Central memory CD8-positive, alpha-beta T cell (primary cell): ENCODE measurements at places on chromosomes 7 and 10.

DNA sequence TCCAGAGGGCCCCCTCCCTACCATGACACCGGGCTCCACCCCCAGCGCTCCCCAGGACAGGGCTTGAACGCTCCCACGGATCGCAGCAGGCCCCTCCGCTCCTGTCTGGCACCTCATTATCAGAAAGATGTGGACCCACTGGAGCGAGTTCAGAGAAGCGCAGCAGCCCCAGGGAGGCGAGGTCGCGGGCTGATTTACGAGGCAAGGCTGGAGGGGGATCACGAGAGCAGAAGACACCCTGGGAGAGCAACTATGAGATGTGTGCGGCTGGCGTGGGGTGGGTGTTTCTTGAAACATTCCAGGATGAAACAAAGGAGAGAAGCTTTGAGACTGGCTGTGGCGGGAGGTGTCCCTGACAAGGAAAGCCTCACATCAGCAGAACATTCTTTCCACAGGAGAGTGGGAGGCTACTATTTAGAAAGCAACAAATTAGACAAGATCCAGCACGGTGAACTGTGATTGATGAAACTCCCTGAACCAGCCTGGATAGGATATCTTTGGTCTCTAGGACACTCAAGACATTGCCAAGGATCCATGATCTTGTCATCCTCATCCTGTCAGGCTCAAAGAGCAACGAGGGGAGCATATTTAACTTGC lies 66.0 kb downstream of the JCAD start:
- no peaks in the 10 kb centered on the region for H3K4me1 ChIP-seq
- H3K27ac ChIP-seq: no peak overlapping the region
- DNase-seq: no peak
- H3K27me3 ChIP-seq: peaks cover 75% of the 10 kb centered on the region
- H3K4me3 ChIP-seq: no peak overlapping the region

GRCh38 chr10:121800831-121801230 lies 127.0 kb downstream of the ATE1 start:
- peaks cover 2% of the 10 kb centered on the region for H3K36me3 ChIP-seq
- H3K4me1 ChIP-seq: peaks cover 5% of the 10 kb centered on the region
- H3K27ac ChIP-seq: no peak overlapping the region
- DNase-seq: no peak
- H3K4me3 ChIP-seq: no peak overlapping the region

DNA sequence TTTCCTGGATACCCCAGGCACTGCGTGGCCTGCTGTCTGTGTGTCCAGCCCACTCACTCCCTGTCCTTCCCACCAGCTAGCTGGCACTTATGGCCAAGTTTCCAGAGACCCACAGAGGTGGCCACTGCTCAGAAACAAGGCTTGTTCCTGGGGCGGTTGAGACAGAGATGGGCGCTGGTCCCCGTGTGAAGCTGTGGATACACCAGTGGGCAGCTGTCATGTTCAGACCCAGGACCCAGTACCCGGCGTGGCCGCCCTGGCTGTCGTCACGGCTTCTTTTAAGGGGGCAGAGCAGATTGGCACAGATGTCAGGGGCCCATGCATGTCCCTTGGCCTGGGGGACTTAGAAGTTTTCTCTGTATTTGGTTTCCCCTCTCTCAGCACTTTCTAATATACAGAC lies 36.3 kb downstream of the FOXL3 start:
- peak overlapping the region; percentile 75 for H3K27ac ChIP-seq
- H3K4me1 ChIP-seq: no peaks in the 10 kb centered on the region
- peaks cover 2% of the 10 kb centered on the region for H3K36me3 ChIP-seq
- no peak overlapping the region for H3K4me3 ChIP-seq
- DNase-seq: no peak

- H3K4me3 ChIP-seq: peak overlapping the region; percentile 63
- peaks cover 13% of the 10 kb centered on the region for H3K36me3 ChIP-seq
- no peaks in the 10 kb centered on the region for H3K27me3 ChIP-seq
- peaks cover 96% of the 10 kb centered on the region for H3K4me1 ChIP-seq
These were observed 37.2 kb downstream of the VOPP1 start for GRCh38 chr7:55534916-55535590.

- peak overlapping the region; percentile 76 for H3K27ac ChIP-seq
- no peak for DNase-seq
- H3K36me3 ChIP-seq: peaks cover 16% of the 10 kb centered on the region
- peak overlapping the region; percentile 49 for H3K4me3 ChIP-seq
- peaks cover 62% of the 10 kb centered on the region for H3K4me1 ChIP-seq
These were observed 116.1 kb downstream of the FAM53B start for GRCh38 chr10:124627866-124628675.

GRCh38 chr7:1978656-1979590 lies 253.8 kb downstream of the MAD1L1 start:
- no peak overlapping the region for H3K27ac ChIP-seq
- H3K4me1 ChIP-seq: peaks cover 6% of the 10 kb centered on the region
- peaks cover 6% of the 10 kb centered on the region for H3K36me3 ChIP-seq
- H3K27me3 ChIP-seq: no peaks in the 10 kb centered on the region

DNA sequence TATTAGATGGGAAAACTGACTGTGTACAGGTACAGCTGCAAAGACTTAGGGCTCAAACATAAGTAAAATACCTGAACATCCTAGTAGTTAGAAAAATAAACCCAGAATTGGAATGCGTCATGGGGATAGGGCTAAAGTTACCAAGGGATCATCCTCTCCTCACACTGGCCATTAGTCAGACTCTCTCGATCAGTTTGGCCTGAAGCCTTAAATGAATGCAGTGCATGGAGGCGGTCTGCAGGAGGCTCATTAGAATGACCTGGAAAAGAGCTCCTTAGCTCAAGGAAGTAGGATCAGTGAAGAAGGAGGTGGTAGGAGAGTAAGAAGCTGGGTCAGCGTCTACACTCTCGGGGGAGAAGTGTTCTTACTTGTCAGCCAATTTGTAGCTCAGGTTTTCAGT lies 35.3 kb downstream of the DENND2A start:
- DNase-seq: no peak
- H3K4me1 ChIP-seq: no peaks in the 10 kb centered on the region
- no peak overlapping the region for H3K27ac ChIP-seq
- peaks cover 2% of the 10 kb centered on the region for H3K36me3 ChIP-seq

DNA sequence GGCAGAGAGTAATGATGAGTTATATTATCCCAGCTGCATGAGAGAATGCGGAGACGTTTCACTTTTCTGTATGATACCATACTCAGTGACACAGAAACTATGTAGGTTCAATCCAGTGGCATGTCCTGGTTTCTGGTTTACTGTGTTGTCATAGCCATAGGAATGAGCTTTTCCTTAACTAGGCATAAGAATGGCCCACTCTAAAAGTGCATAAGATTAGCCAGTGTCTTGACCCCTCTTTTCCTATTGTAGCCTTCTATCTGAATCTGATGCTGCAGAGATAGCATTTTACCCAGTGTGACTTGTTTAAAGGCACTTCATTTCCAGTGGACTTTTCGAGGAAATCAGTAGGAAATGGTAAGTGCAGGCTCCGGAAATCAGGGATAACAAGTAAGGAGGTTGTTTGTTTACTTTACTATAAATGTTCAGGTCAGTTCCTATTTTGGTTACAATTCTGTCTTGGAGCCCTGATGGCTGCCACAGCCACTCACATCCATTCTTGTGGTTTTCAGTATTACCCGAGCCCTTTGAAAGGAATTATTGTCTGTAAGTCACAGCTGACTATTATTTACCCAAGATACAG lies 70.5 kb downstream of the SEMA3A start:
- H3K4me3 ChIP-seq: no peak overlapping the region
- DNase-seq: no peak
- H3K36me3 ChIP-seq: no peaks in the 10 kb centered on the region
- H3K4me1 ChIP-seq: no peaks in the 10 kb centered on the region
- H3K27ac ChIP-seq: no peak overlapping the region
- no peaks in the 10 kb centered on the region for H3K27me3 ChIP-seq

- H3K4me3 ChIP-seq: no peak overlapping the region
- no peak overlapping the region for H3K27ac ChIP-seq
- DNase-seq: no peak
- no peaks in the 10 kb centered on the region for H3K4me1 ChIP-seq
- H3K36me3 ChIP-seq: peaks cover 50% of the 10 kb centered on the region
These were observed 19.8 kb downstream of the MCMBP start for GRCh38 chr10:119852822-119853221.

DNA sequence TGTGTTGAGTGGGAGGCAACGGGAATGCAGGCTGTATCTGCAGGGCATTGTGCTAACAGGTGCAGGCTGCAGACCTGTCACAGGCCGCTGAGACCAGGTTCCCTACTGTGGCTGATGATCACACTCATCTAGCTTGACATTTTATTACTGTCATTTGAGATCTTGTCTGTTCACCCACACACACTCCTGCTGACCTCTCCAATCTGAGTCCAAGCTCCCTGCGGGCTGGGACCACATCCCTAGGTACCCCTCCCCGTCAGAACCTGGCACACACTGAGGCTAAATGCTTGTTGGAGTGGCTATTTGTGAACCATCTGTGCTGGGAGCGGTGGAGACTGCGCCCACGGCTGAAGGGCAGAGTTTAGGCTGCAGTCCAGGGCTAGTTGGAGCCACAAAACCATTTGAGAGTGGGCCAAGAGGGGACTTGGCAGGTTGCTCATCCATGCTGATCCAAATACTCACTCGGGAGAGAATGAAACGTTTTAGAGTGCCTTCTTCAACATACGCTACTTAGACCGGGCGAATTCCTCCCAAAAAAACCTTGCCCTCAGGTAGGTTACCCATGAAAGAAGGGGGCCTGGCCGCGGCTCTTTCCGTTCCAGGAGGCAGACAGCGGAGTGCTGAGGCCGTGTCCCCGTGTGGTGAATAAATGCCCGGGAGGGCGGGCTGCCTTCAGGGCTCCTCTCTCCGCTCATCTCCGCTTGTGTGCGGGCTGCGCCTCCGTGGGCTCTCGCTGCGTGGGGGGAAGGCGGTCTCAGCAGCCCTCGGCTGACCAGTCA lies 164.4 kb downstream of the RGS10 start:
- no peak overlapping the region for H3K27ac ChIP-seq
- no peak overlapping the region for H3K4me3 ChIP-seq
- no peaks in the 10 kb centered on the region for H3K36me3 ChIP-seq
- H3K4me1 ChIP-seq: peaks cover 20% of the 10 kb centered on the region
- no peaks in the 10 kb centered on the region for H3K27me3 ChIP-seq

- H3K27me3 ChIP-seq: peaks cover 27% of the 10 kb centered on the region
- no peaks in the 10 kb centered on the region for H3K36me3 ChIP-seq
- DNase-seq: no peak
- H3K27ac ChIP-seq: no peak overlapping the region
- no peak overlapping the region for H3K4me3 ChIP-seq
- no peaks in the 10 kb centered on the region for H3K4me1 ChIP-seq
These were observed 70.4 kb upstream of the ATRNL1 start for GRCh38 chr10:115022733-115023132.

GRCh38 chr10:97134110-97134509 lies 51.6 kb downstream of the SLIT1 start:
- H3K27ac ChIP-seq: no peak overlapping the region
- peaks cover 7% of the 10 kb centered on the region for H3K27me3 ChIP-seq
- DNase-seq: no peak
- H3K4me3 ChIP-seq: no peak overlapping the region
- no peaks in the 10 kb centered on the region for H3K36me3 ChIP-seq

DNA sequence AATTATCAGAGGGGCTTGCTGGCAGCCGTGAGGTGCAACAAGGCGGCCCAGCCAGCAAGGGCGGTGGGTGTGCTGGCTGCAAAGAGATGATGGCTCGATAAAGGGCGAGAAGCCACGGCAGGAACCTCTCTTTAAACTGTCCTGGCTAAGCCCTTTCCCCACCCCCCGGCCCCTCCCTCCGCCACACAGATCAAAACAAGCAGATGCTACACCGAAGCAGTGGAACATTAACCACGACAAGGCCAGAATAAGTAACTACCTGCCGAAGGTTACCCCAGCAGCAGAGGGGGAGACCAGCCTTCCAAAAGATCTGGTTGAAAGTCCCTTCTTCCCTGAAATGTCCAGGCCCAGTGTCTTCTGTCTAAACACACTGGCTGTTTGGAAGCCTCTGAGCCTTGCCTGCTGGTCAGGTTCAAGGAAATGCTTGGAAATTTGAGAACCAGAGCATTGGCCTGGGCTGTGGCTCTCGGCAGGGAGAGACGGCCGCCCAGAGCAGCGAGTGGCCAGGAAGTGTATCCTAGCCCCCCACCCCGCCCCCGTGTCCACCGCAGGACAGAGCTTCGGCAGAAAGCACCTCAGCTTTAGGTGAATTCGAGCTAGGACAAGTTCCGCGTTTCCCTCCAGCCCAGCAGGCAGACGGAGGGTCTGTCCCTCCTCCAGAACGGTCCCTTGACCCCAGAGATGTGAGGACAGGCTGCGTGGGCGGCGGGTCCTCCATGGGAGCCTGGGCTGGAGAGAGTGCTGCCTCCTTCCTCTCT lies 2.1 kb downstream of the FAM20C start:
- H3K27me3 ChIP-seq: peaks cover 36% of the 10 kb centered on the region
- no peak overlapping the region for H3K27ac ChIP-seq
- no peak for DNase-seq
- peaks cover 4% of the 10 kb centered on the region for H3K36me3 ChIP-seq
- H3K4me3 ChIP-seq: peak overlapping the region; percentile 24

DNA sequence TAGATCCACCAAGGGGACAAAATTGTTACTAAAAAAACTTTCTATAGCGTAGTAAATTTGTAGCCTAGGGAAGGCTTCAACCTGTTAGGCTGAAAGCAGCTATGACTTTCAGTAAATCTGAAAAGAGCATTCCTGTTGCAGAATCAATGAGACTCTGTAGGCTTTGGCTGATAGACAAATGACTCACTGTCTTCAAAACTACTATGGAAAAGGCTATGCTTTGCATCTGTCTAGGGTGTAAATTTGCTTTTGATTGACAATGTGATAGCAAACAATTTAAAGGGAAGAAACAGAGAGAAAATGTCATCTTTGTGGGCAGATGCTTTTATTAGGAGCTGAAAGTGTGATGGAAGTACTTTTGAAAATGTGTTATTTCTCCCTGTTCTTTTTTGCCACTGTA lies 60.6 kb downstream of the ARL5B start:
- no peak for DNase-seq
- H3K27ac ChIP-seq: no peak overlapping the region
- H3K27me3 ChIP-seq: no peaks in the 10 kb centered on the region
- H3K4me3 ChIP-seq: no peak overlapping the region
- H3K36me3 ChIP-seq: peaks cover 2% of the 10 kb centered on the region

DNA sequence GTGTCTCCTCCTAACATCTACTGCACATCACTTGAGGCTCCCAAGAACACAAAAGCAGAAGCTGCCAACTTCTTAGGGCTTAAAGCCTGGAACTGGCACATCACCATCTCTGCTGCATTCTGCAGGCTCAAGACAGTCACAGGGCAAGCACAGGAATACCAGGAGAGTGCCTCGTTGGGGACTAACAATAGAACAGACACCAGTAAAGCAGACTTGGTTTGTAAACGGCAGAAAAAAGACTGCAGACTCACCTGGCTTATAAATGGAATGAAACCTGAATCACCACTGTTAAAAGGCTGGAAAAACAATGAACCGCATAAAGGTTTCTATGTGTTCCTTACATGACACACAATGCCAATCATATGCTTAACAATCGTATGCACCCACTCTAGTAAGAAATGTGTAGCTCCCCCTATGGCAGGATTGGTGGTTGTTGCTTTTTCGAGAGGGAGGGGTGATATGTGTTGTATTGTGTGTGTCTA lies 12.8 kb downstream of the RHEB start:
- peaks cover 67% of the 10 kb centered on the region for H3K4me1 ChIP-seq
- no peaks in the 10 kb centered on the region for H3K27me3 ChIP-seq
- no peak for DNase-seq
- no peaks in the 10 kb centered on the region for H3K36me3 ChIP-seq
- H3K27ac ChIP-seq: no peak overlapping the region
- H3K4me3 ChIP-seq: no peak overlapping the region
